ENCODE measurements at places on chromosomes 2 and 18.

DNA sequence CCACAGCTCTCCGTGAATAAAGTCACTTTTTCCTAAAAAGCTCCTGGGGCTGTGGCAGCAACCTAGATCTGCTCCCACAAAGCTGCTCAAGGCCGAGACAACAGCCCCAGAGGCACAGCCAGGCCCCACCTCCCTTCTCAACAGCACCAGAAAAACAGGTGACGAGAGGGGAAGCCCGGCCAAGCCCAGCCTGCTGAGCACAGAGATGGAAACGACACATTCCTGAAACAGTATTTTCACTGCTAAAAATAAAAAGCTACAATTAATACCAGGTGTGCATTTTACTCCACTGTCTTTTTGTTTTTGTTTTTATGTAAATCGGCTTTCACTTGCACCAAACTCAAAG, 199.3 kb downstream of the HDAC4 start:
- DNase-seq = no peak

- no peak for DNase-seq
Observed at GRCh38 chr2:46276642-46277041, 20.6 kb upstream of the EPAS1 start.

- no peak for DNase-seq
Observed at GRCh38 chr2:138779406-138779780, 797 bp downstream of the NXPH2 start.

DNA sequence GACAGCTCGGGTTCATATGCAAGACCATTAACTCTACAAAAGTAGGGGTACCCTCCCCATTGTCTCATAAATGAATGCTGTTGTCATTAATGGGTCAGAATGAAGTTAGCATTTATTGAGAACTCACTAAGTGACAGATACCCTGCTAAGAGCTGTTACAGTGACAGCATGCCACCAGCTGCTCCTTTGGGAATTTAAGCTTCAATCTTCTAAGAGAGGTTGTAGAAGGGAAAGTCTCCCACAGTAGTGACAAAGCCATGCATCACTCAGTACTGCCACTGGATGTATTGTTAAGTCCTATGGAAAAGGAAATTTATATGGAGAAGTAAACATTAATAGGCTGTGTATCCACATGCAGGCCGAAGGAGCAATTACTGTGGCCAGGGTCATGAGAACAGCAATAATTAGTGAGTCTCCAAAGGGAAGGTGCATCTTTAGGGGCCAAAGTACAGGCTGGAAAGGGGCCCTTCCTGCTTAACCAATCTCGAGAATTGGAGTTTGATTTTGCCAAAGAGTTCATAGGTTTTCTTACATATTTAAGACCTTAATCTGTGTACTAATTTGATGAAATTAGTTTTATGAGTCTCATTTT, 64.5 kb upstream of the FAM124B start:
- DNase-seq = no peak

DNA sequence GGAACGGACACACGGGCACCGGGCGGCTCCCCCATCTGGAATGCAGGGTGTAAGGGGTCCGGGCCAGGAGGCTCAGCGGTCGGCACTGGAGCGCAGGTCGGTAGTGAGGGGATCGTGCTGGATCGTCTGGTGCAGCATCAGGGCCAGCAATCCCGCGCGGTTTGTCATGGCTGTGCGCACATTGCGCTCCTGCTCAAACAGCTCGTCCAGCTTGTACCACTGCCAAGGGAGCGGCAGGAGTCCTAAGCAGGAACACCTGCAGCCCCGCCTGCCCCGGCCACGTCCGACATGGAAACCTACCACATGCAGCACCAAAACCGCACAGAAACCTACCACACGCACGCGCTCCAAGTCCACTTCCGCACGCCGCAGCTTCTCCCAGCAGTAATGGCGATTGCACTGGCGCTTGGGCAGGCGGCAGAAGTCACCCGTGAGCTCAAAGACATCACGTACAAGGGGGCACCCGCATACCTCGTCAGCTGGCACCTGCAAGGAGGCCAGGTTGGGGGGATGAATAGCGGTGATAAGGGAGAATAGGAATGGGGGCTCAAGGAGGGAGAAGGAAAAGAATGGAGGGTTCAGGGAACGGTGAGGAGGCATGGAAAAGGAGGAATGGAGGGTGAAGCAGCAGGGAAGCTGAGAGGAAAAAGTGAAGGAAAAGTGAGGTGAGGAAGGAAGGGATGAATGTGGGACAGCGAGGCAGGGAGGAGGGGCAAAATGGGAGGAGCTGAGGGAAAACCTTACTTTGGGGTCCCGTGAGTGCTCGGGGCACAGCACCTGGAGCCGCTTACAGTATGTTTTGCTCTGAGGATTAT, 1.4 kb upstream of the MBD1 start:
- DNase-seq = no peak

DNA sequence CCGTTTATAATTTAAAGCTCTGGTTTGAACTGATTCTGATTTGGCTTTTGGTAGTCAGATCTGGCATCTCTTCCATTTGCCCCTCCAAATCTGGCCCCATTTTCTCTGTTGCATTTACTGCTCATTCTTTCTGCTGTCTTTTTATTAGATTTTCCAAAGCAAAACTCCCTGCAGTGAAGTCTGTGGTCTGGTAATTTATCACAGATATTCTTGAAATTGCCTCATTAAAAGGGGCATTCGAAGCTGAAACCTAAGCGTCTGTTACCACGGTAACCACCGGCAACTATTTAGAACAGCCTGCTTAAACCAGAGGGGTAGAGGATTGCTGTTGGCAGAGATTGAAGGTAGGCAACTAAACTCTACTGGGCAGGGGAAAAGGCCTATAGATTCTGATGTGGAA, 111.5 kb upstream of the UPP2 start:
- DNase-seq = no peak

GRCh38 chr2:28322981-28323396, 69.7 kb upstream of the FOSL2 start:
- DNase-seq = no peak

- DNase-seq = no peak
Observed at GRCh38 chr2:96971926-96972444, 14.4 kb downstream of the FAM178B start.

DNA sequence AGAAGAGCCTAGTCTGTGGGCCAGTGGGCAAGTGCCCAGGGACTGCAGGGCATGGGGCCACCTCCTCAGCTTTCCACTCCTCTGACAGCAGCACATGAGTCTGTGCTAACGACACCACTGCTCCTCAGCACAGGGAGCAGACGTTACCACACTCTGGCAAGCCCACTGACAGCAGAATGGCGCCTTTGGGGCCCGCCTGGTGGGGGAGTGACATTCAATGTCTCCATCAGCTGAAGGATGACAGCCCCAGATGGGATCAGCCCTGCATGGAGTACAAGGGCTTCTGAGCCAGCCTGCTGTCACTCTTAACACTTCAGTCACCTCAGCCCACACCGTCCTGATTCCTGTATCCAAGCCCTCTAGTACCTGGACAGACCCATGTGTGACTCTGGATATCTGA, 149.4 kb upstream of the SMAD2 start:
- no peak for DNase-seq

GRCh38 chr18:24657444-24657842, 197.0 kb downstream of the HRH4 start:
- DNase-seq = no peak

Data from NCI-H748 treated with DMSO at 0.1 percent for 48 hours (cell line).